ENCODE measurements at places on chromosomes 1 and 21. TPM values are rescaled to one million over a fixed set of nuclear protein-coding genes. Genes with fewer than 3 reads are reported as not detected.

DNA sequence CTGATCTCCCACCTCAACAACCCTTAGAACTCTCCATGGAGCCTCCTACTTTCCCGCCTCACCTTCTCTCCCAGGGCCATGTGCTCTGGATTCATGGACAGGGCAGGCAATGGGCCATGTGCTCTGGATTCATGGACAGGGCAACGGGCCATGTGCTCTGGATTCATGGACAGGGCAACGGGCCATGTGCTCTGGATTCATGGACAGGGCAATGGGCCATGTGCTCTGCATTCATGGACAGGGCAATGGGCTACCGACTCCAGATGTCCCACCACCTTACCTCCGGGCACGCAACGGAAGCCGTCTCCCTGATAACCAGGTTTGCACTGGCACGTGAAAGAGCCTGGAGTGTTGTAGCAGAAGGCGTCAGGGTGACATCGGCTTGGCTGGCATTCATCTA lies 53.2 kb downstream of the NID1 start:
- no peak for DNase-seq

DNA sequence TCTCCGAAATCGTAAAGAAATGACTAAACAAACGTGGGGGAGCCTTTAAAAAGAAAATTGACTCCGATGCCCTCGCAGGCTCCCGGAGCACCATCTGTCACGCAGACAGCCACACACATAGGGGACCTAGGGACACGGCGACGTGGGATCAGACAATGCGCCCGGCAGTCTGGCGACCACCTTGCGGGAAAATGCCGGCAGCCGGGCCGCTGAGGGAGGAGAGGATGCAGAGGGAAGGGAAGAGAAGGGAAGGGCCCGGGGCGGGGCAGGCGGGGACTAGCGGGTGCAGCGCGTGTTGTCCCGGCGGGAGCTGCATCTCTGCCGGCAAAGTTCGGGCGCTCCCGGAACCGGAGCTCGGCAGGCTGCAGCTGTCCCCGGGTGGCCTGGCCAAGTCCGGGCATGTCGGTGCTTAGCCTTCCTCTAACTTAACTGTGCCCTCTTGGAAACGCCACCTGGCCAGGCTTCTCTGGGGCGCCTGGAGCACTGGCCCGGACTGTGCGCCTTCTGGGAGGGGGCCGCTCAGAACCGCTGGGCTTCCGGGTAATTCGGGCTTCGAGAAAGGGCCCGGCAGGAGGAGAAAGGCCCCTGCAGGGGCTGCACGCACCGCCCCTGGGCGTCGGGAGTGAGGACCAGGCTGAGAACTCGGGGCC lies 1.8 kb downstream of the NHLH2 start:
- DNase-seq: no peak

NMNAT2 gene
- total RNA-seq: 16.4 TPM

DNA sequence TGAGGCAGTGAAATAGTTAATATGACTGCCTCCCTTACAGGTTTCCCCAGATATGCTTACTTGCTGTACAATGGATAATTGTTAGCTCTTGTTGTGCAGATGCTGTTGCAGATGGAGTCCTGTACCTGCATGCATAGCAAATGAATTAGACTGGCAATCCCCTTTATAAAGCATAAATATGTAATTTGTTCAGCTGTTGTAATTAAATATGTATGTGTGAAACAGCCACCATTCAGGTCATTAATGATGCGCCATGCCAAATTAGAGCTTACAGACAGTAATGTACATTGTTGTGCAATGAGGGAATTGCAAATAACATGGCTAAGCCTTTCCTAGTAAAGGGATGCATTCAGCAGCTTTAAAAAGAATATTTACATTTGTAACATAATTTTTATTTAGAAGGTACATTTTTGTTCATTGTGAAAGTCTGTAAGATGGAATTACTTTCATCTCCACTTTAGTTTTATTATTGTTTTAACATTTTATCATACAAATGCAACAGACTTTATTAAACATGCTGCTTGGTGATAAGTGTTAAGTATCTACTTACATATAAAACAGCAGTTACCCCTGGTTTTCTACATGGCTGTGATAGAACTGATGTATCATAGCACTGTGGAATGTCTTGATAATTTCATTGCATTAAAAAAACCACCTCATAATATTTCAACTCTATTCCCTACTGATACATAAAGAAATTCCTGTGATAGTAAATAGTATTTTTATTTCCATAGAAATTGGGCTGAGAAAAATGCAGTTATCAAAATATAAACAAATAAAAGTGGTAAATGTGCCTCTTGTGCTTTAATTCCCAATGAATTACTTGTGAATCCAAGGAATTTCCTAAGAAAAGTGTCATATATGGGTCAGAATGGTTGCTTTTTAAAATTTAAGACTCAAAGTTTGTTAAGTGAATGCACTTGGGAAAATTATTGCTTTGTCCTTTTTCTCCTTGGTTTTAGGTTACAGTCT lies 99.0 kb downstream of the NFIA start:
- no peak for DNase-seq
